AG08396 (cell line): ENCODE measurements at places on chromosomes 1 and 21.

- DNase-seq: peak; percentile 80
Measured at GRCh38 chr1:40612345-40612831, 53.1 kb downstream of the RIMS3 start.

- DNase-seq: peak; percentile 45
Measured at GRCh38 chr1:108897865-108898720, 21.3 kb downstream of the GPSM2 start.

GRCh38 chr1:199101635-199102034 is 462.8 kb downstream of the PTPRC start:
- no peak for DNase-seq

GRCh38 chr1:98965394-98965793 is 39.3 kb downstream of the PLPPR5 start:
- no peak for DNase-seq

- peak; percentile 51 for DNase-seq
Measured at GRCh38 chr1:205013683-205014367, 29.2 kb upstream of the CNTN2 start.

DNA sequence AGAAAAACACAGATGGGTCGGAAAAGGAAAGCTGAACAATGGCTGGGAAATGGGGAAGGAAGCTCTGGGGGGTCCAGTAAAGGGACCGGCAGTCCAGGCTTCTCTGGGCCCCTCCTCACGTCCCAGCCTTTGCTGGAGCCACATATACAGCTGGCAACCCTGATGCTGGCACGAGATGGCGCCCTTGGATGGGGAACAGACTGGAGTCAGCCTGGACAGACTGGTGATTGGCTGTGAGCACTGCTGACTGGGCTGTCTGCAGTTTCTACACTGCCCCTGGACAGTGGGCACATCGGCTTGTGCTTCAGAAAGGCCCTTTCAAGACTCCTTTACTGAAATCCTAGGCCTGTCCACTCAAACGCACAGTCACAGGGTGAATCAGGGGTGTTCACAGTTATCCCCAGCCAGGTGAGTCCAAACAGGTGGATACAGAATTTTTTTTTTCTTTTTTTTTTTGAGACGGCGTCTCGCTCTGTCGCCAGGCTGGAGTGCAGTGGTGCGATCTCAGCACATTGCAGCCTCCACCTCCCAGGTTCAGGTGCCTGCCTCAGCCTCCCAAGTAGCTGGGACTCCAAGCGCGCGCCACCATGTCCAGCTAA is 31.1 kb upstream of the ZBTB40 start:
- peak; percentile 89 for DNase-seq
